Activated CD4-positive, alpha-beta T cell treated with anti-CD3 and anti-CD28 coated beads for 36 hours (primary cell): ENCODE measurements at places on chromosomes 4 and X.

DNA sequence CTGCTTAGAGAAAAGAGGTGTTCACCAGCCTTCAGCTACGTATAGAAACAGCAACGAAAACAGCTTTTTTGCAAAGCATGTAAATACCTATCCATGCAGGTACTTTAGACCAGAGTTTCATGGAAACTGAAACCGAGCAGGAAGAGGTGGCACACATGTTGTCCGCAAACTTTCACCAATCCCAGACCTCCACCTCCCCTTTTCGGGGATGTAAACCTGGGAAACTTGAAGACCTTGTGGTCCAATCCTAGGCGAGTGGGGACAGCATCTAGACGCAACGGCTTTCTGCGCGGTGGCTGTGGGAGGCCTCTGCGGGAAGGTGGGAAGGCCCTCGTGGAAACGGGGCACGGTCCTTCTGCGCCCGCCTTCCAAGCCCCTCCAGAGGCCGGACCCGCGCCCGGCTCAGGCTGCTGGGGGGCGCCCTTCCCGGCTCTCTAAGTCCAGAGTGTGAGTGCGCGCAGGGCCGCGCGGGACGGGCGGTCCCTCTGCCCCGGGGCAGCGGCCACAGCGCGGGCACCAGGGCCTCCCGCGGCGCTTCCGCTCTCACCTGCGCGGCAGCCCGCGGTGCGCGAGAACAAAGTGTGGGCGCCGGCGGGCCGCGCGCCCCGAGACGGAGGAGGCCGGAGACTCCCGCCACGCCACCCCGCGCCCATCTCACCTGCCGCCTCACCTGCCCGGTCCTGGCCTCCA lies 830 bp upstream of the SHROOM2 start:
- DNase-seq: no peak

- no peak for DNase-seq
Observed at GRCh38 chr4:37054531-37055077, 189.9 kb upstream of the NWD2 start.

DNA sequence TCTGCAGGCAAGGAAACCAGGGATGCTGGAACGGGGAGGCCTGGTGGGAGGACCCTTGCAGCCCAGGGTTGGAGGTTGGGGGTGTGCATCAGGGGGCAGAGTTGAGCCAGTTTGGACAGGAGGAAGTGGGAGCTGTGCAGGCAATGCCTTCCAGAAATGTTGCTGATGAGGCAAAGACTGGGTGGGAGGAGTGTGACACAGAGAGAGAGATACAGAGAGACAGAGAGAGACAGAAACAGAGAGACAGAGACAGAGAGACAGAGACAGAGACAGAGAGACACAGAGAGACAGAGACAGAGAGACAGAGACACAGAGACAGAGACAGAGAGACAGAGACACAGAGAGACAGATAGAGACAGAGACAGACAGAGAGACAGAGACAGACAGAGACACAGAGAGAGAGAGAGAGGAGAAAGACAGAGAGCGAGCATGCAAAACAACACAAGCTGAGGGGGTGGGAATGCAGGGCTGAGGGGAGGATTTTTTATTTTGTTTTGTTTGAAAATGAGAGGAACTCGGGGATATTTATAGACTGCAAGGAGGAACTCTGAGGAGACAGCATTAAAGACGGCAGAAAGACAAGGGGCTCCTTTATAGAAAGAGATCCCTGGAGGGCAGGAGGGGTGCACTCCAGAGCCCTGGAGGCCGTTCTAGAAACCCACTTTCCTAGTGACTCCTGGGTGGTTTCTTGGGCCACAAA lies 1.9 kb upstream of the HAUS3 start:
- peak; percentile 43 for DNase-seq

DNA sequence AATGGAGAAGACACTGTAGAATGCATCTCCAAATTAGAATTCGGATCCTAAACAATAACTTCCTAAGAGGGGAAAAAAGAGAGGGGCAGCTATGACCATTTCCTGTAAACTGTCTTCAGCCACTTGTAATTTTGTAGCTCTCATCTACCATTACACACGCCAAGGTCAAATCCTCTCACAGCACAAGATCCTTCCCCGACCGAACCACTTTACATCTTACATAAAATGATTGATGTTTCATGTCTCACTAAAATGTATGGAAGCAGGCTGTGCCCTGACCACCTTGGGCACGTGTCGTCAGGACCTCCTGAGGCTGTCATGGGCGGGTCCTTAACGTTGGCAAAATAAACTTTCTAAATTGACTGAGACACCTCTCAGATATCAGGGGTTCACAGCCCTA lies 24.1 kb upstream of the PBDC1 start:
- DNase-seq: peak; percentile 62

DNA sequence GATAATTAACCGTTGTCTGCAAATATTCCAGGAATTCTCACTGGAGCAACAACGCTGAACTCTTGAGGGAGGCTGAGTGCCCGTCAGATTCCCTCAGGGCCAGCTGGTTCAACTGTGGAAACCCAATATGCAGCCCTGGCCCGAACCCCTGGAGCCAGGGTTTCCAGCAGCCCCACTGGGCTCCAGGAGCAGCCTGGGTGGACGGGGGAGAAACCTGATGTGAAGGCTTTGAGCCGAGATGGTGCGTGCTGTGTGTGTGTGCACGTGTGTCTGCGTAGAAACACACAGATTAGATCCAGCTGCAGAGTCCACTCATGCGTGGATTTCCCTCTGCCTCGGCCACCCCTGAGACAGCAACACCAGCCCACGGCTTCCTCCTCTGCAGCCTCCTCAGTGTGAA lies 19.4 kb upstream of the SLC25A6 start:
- DNase-seq: no peak

- DNase-seq: no peak
Observed at GRCh38 chr4:110484029-110484428, 8.1 kb downstream of the ENPEP start.
